ENCODE measurements at places on chromosomes 1 and 21.

DNA sequence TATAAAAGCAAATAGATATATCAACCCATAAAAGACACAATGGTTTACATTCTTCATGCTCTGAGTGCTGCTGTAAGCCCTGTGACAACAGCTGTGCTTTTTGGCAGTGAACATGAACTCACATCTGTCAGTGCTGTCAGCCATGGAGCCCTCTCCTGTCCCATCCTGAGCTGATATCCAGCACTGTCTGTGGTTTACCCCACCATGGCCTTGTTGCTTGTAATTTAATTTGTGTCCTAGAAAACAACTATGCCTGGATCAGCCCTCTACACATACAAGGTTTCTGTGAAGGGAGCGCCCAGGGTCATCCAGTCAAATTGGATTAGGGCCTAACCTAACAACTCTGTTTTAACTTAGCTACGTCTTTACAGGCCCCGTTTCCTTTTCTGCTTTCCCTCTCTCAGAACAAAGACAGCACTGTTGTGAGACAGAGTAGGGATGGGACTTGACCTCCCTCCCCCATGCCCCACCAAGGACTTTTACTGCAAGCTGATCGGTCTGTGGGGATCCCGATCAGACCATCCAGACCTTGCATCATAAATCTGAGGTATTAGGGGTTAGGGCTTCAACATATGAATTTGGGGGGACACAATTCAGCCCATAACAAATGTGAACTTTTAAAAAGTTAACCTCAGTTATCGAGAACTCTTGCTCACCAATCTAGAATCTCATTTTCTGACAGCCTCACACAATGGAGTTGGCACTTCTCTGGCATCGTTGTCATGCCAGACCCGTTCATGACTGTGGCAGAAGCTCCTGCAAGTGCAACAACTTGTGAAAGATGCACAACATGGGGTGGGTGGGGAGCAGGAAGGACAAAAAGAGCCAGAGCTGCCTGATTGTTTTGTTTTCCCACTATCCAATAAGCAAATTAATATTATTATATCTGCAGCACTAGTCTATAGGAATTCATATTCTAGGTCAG is 16.4 kb upstream of the SLC44A3 start:
- no peak for DNase-seq

- no peak for DNase-seq
Observed at GRCh38 chr1:244011271-244011670, 39.8 kb upstream of the ZBTB18 start.

GRCh38 chr1:40454873-40455272 is 4.6 kb downstream of the ZFP69B start:
- no peak for DNase-seq

DNA sequence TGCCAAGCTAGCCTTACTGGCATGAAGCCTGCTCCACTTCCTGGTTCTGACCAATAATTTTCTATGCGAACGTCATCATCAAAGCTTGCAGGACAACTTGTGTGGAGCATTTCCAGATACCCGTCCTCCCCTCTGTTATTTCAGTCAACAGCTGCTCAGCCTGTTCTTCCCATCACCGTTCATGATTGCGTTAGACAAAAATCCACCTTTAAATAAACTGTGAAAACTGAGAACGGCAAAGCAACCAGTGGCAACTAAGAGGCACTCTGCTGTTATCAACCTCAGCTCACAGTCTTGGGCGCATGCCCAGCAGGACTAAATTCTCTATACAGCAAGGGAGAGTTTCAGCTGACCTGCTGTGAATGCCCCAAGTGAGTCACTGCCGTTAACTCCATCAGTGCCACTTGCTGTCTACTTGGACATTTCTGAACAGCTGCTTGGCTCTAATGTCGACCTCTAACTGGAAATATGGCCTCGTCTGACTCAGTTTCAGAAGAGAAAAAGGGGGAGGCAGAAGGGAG is 207.4 kb upstream of the RUNX1 start:
- DNase-seq, result peak; percentile 14

GRCh38 chr1:83512373-83513193 is 486.3 kb downstream of the TTLL7 start:
- DNase-seq, result no peak

GRCh38 chr1:32100807-32101708 is 6.8 kb upstream of the KPNA6 start:
- no peak for DNase-seq

DNA sequence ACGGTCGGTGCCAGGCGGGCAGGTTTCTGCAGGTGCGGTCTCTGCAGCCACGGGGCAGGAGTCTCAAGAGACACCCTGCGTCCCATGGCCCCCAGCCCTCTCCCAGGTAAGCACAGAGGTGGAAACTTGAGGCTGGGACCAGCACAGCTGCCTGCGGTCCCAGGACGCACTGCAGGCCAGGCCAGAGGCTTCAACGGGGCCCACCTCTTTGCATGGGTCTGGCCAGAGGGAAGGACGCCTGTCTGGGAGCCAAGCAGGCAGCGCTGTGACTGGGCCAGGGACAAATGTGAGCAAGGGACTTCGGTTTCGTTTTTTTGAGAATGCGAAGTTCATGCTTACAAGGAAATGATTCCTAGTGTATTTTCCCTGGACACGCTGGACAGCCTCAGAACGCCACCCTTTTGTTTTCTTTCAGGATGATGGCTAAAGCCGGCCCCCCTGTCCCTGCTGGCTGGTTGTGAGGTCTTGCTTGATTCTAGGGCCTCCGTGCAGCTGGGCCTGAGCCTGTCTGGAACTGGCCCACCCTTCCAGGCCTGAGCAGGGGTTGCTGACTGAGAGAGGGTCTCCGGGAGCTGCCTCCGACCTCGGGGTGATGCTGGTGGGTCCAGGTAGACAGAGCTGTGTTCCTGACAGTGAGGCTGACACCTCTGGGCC is 38.3 kb downstream of the MORN1 start:
- no peak for DNase-seq

Measured in iPS-NIHi11 (cell line).